ENCODE measurements at places on chromosomes 7 and 10.

DNA sequence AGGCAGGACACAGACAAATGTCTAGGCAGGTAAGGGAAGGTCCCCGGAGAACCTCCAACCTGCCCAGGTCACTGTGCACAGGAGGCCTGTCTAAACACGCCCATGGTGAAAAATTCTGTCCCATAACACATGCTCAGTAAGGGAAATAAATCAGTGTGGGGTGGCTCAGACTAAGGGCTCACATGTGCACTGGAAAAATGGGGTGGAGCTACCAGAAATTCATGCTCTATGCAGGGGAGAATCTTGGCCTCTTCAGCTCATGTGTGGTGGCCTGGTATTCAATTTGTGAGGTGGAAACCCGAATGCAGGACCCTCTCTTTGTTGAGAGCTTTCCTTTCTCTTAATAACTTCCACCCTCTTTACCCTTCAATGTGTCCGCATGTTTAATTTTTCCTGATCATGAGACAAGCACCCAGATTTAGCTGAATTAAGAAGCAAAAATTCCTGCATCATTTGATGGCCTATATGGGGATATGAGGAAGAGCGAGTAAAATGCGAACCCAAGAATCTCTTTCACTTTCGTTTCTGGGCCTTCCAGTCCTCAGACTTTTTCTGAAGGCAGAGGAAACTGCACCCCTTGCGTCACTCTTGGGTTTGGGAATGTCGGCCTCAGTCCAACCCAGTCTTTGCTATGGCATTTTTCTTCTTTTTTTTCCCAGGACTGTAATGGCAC is 163.2 kb downstream of the DGKB start:
- DNase-seq: no peak

GRCh38 chr7:66213637-66214036 is 8.5 kb downstream of the TPST1 start:
- peak; percentile 23 for DNase-seq

DNA sequence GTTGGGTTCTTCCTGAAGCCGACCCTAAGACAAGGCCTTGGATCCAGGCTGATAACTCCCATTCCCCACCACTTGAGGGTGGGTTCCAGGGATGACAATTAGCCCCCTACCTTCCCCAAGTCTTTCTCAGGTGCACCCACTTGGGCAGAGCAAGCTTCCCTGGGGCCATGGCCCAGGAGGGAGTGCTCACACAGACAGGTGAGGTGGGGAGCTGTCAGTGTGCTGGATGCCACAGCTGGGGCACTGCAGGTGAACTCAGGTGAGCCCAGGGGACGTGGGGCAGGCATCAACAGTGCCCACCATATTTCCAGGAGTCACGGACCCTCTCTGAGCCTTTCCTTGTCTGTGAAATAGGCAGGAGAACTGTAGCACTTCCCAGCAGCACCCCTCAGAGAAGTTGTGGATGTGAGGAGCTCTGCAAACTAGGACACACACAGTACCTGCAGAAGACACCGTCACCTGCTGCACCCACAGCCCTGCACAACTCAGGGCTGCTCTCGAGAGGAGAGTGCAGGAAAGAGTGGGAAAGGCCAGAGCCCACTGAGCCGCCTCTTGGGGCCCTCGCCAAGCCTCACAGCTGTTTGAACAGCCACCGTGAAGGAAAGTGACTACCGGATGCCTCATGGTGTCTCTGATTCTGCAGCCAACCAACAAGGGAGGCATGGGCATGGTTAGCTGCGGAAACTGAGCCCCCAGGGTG is 17.9 kb downstream of the SH3PXD2A start:
- DNase-seq: no peak

DNA sequence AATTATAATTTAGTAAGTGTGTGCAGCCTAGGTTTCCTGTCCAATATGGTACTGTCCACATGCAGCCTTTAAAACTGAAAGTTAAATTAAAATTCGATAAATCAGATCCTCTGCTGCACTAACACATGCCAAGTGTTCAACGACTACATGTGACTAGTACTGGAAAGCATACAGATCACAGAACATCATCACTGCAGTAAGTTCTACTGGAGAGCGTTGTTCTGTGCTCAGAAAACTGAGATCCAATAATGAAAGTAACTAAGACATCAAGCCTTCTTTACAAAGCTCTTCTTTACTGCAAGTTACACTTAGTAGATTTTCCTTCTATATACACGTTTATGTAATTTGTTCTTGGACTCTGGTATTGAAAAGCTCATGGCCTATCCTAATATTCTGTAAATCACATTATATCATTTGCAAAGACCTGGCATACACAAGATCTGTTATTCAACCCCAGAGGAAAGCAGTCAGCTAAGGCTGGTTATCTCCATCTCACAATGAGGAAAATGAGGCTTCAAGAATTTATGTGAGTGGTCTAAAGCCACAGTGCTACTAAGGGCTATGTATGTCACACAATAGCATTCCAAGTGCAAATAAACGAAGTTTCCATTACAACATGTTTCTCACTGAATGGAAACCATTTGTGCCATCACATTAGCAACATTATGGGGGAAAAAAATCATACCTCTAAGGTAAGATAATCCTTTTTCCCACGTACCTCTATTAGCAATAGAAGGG is 77.6 kb downstream of the VPS41 start:
- no peak for DNase-seq

- peak; percentile 55 for DNase-seq
These were observed 406.6 kb downstream of the HTR7 start for GRCh38 chr10:90451283-90451682.

- DNase-seq: peak; percentile 13
These were observed 233.1 kb downstream of the SEMA3E start for GRCh38 chr7:83415840-83416239.

Data from bronchial epithelial cell (primary cell).